NCI-H187 treated with DMSO at 0.1 percent for 48 hours (cell line): ENCODE measurements at places on chromosomes 12 and 14.

- no peak for DNase-seq
Measured at GRCh38 chr14:96125536-96125935, 79.1 kb upstream of the BDKRB2 start.

DNA sequence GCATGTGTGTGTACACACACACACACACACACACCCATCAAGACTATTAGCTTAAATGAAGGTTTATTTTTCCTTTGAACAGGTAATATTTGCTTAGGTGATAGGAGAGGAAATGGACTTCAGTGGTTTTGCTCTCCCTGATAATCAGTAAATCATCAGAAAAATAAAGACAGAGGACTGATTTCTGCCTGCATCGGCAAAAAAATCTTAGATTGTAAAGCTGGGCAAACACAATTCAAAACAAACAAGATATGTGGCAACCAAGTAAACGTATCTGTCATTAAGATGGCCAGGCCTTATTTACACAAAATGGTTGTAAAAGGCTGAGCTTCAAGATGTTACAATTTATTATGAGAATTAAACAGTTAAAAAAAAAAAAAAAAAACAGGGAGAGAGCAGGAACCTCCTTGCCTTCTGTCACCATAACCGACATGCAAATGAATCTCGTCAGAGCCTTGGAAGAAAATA is 31.3 kb downstream of the PRKD1 start:
- DNase-seq: no peak

DNA sequence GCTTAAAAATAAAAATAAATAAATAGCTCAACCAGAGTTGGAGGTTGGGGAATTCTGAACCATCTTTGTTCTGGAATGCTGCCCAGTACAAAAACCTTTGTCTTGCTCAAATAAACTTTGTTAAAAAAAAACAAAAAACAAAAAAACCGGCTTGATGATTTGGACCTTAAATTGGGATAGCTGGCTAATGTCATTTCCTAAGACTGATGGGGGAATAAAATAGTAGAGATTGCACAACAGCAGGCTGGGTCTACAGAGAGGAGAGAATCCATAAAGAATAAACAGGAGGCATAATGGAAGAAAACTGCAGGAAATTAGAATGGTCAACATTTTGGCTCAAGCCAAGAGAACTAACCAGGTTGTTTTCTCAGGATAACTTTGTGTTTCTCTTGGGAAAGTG is 370.9 kb downstream of the AEBP2 start:
- no peak for DNase-seq

DNA sequence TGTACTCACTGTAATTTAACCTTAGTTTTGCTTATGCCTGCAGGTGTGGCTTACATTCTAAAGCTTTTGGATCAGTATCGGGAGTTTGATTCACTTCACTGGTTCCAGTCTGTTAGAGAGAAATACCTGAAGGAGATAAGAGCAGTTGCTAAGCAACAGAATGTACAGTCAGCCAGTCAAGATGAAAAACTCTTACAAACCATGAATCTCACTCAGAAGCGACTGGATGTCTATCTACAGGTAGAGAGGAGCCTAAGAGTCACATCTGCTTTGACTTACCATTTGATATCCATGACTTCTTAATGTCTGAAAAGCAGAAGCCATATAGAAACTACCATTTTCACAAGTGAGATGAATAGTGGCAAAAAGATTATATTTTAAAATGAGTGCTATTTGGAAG is 56.5 kb downstream of the WASHC4 start:
- peak; percentile 93 for DNase-seq

- DNase-seq: no peak
Measured at GRCh38 chr14:104968541-104969401, 9.4 kb downstream of the AHNAK2 start.

- no peak for DNase-seq
Measured at GRCh38 chr12:4269279-4269991, 4.1 kb upstream of the CCND2 start.

DNA sequence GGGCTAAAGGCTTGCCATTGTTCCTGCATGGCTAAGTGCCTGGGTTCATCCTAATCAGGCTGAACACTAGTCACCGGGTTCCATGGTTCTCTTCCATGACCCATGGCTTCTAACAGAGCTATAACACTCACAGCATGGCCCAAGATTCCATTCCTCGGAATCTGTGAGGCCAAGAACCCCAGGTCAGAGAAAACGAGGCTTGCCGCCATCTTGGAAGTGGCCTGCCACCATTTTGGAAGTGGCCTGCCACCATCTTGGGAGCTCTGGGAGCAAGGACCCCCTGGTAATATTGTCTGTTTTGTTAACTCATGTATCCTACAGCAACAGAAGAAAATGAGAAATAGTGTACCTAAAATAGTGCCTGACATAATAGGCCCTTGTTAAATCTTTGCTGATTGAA is 92.7 kb downstream of the ADAMTS20 start:
- no peak for DNase-seq

- no peak for DNase-seq
Measured at GRCh38 chr14:105168496-105168978, at the start of gene JAG2. TSS of gene JAG2 (minus strand) at chr14:105168776. CDS start at chr14:105168420, 356 bp downstream.

DNA sequence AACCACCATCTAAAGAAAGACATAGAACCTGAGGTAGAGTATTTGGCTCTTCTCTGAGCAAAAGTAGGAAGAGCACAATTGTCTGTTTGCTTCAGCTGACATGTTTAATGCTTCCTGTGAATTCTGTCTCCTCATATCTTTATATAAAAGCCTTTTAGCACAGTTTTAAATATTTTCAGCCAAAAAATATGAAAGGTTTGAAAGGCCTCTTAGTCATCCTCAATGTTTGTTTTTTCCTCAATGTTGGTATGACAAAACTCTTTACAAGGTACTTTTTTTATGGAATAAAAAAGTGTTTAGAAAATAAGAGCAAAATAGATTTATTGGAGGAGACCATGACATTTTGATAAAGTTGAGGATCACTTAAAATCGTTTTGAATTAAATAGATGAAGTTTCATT is 360.9 kb downstream of the NAV3 start:
- DNase-seq: no peak

DNA sequence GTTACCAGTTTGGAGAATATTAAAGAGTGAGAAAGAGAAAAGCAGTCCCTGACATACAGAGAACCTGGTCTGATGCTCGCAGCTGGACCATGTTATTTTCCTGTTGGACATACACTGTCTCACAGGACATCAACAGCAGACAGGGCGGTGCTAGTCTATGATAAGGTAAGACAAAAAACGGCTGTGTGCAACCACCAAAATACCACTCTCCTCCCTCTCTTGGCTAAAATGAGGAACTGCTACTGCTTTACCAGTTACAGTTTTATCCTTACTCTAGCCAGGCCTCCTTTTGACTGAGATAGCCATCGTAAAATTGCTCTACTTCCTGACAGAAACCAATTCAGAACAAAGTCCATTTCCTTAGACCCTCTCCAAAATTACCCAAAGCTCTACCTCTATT is 47.0 kb upstream of the ERGIC2 start:
- no peak for DNase-seq

GRCh38 chr12:70080566-70080965 is 162.7 kb upstream of the CNOT2 start:
- DNase-seq: no peak

DNA sequence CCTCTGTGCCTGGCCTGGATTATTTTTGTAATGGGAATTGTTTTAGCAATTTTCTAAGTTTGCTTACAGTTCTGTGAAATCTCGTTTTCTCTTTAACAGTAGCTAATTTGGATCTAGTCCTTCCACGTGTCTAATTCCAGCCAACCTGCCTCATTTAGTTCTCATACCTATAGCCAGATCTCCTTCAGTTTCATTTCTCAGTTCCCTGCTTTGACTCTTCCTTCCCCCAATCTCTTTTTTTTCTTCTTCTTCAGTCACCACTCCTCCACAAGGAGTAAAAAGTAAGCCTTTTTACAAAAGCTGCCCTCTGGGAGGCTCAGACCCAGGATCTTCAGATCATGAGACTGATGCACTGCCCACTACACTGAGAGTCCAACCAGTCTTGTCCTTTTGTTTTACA is 1.4 kb downstream of the THTPA start:
- DNase-seq: no peak

GRCh38 chr14:61553730-61554641 is 141.3 kb upstream of the HIF1A start:
- no peak for DNase-seq

GRCh38 chr14:102223682-102224081 is 81.3 kb downstream of the MOK start:
- DNase-seq: no peak

DNA sequence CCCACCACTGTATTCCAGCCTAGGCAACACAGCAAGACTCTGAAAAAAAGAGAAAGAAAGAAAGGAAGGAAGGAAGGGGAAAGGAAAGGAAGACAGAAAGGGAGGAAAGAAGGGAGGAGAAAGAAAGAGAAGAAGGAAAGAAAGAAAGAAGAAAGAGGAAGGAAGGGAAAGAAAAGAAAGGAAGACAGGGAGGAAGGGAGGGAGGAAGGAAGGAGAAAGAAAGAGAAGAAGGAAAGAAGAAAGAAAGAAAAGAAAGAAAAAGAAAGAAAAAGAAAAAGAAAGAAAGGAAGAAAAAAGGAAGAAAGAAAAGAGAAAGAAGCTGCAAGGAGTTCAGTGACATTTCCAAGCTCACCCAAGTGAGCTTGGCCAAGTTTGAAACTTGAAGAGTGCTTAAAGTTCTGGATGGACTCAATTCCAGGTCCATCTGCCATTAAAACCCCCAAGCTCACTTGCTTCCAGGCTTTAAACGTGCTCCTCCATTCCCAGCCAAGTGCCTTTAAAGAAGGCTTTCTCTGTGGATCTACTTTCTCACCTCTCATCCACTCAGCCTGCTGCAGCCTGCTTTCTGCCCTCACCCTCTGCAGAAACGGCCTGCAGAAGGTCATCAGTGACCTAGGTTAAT is 101.5 kb downstream of the VCPKMT start:
- no peak for DNase-seq

GRCh38 chr12:109910969-109911348 is 10.9 kb downstream of the TCHP start:
- no peak for DNase-seq

GRCh38 chr12:6370576-6370935 is 4.8 kb downstream of the SCNN1A start:
- DNase-seq: no peak

- DNase-seq: no peak
Measured at GRCh38 chr14:65356327-65356836, 56.1 kb upstream of the FUT8 start.

GRCh38 chr14:104323551-104324175 is 185.3 kb downstream of the KIF26A start:
- no peak for DNase-seq

- no peak for DNase-seq
Measured at GRCh38 chr12:57479376-57480115, at the start of gene ARHGAP9. TSS of gene ARHGAP9 (minus strand) at chr12:57479866. CDS start at chr12:57479406, 460 bp downstream.

DNA sequence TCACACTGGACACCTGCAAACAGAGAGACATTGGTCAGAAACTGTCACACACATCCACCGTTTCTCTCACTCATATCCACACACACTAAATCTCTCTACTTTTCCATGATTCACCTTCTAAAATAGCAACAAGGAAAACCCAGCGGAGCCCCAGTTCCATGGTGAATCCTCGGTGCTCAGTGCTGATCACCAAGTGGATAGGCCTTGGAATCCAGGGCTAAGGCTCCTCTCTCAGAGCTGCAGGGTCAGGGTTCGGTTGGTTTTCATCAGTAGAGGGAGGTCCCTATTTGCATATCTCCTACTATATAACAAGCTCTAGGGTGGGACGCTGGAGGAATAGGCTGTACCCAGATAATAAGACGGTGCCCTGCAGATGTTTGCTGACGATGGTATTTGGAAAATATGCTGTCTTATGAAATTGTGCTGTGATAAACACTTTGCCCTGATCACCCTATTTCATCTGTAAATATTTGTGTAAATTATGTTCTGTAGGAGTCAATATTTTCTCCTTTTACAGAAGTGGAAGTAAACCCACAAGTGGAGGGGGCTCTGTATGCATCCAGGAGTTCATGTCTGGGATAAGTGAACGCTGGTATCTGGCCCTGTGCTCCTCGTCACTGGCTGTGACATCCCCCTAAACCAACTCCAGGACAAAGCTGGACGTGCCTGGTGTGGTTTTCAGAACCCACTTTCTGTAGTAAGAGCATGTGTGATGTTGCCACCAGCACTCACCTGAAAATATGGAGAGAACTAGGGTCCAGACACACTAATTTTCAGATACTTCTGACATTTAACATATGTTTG is 709.2 kb downstream of the TMEM121 start:
- no peak for DNase-seq

DNA sequence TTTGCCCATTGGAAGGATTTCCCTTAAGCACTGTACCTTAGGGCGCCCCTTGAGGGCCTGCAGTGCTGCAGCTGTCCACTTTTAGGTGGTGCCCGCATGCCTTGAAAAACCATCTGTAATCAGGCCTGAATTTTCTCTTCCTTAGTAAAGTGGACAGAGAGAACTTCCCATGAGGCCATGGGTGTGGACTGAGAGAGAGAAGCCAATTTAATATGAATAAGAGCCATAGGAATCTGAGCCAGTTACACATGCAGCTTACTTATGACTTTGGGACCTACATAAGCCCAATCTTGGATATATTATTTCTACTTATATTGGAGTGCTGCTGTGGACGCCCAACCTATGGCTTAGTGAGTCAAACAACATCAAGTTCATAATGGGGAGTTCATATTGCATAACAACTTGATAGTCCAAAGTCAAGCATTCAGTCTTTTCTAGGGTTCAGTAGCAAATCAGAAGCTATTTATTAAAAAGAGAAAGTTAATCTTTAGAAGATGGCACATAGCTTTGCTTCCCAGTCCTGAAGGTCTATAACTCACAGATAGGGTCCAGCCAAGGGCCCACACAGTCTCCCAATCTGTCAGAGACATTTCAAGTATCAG is 11.1 kb upstream of the ETV6 start:
- DNase-seq: no peak
